Activated CD8-positive, alpha-beta T cell treated with anti-CD3 and anti-CD28 coated beads, Interleukin-2, amount 10 ng/mL, durations not matched to agents 7 days and 5 days (primary cell): ENCODE measurements at places on chromosomes 6 and 20. TPM values are rescaled to one million over a fixed set of nuclear protein-coding genes. Genes with fewer than 3 reads are reported as not detected.

STXBP5 gene
- 21.2 TPM for total RNA-seq

NKAPL gene
- not detected for total RNA-seq

TMEM74B gene
- total RNA-seq: 0.39 TPM

GRCh38 chr6:133991096-133991593 is 38.1 kb downstream of the TBPL1 start:
- DNase-seq: no peak
- peaks cover 15% of the 10 kb centered on the region for H3K36me3 ChIP-seq
- H3K4me3 ChIP-seq: no peak overlapping the region
- H3K4me1 ChIP-seq: peaks cover 4% of the 10 kb centered on the region
- no peak overlapping the region for H3K27ac ChIP-seq
- no peaks in the 10 kb centered on the region for H3K27me3 ChIP-seq

- H3K27ac ChIP-seq: peak overlapping the region; percentile 97
- DNase-seq: no peak
- peaks cover 66% of the 10 kb centered on the region for H3K36me3 ChIP-seq
Observed at GRCh38 chr20:5118220-5119142, 1.3 kb downstream of the PCNA start.

GRCh38 chr6:104614394-104614793 is 245.3 kb downstream of the HACE1 start:
- no peaks in the 10 kb centered on the region for H3K27me3 ChIP-seq
- no peak overlapping the region for H3K4me3 ChIP-seq
- H3K27ac ChIP-seq: no peak overlapping the region
- no peak for DNase-seq

DNA sequence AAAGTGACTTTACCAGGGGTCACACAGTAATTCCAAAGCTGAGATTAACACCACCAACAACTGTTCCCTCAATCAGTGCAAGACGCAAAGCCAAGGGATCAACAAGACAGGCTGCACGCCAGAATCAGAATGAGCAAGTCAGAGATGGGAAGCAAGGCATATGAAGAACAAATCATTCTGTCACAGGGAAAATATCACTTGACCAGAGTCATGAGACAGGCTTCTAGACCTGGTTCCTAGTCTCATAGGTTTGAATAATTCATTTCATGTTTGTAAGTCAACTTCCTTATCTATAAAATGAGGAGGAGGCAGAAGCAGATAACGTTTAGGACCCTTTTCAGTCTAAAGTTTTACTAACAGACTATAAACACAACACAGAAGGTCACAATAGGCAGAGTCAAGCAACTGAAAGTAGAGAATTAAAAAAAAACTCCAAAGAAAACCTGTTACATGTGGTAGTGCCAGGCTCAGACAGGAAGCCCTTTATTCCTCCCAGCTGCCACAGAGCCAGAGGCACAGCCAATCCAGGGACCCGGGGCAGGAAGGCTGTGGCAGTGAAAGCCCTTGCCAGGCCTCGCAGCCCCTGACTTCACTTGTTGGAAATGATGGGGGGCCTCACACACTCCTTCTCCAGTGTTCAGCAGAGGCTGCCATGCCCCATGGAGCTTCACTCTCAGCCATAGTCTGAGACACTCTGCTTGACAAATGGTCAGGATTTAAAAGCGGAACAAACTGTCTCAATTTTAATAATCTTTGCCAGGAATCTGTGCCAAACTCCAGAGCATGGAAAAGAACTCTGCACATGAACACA is 29.2 kb upstream of the DST start:
- H3K27me3 ChIP-seq: peaks cover 10% of the 10 kb centered on the region
- no peak for DNase-seq
- no peak overlapping the region for H3K27ac ChIP-seq
- no peaks in the 10 kb centered on the region for H3K4me1 ChIP-seq
- H3K4me3 ChIP-seq: no peak overlapping the region
- H3K36me3 ChIP-seq: no peaks in the 10 kb centered on the region
